ENCODE measurements at places on chromosomes 16 and 17.

GRCh38 chr17:17258998-17259397, 22.0 kb upstream of the FLCN start:
- DNase-seq: no peak

DNA sequence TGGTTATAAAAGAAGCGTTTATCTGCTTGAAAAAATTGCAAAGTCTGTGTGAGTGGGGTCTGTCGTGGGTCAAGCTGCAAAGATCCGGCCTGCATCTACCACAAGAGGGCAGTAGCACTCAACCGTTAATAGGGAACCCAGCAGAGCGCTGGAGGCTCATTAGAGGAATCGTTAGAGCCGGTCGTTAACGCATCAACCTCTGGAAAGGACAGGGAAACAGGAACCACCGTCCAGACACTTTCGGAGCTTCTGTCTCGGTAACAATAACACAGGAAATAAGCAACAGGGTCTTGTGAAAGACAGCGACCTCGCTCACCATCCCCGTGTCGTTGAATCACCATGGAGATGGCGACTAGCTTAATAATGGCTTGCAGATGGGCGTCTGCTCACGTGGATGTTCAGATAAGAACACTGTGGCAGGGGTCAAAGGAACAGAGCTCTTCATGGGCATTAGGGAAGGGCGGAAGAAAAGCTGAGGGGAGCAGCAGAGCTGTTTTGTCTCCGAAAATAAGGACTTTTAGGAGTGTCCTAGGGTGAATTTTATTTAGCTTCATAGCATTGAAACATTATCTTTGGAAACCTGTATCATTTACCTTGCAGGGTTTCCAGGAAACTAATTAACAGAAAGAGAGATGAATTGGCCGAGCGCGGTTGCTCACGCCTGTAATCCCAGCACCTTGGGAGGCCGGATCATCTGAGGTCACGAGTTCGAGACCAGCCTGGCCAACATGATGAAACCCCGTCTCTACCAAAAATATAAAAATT, 11.9 kb upstream of the NSRP1 start:
- peak; percentile 75 for DNase-seq

DNA sequence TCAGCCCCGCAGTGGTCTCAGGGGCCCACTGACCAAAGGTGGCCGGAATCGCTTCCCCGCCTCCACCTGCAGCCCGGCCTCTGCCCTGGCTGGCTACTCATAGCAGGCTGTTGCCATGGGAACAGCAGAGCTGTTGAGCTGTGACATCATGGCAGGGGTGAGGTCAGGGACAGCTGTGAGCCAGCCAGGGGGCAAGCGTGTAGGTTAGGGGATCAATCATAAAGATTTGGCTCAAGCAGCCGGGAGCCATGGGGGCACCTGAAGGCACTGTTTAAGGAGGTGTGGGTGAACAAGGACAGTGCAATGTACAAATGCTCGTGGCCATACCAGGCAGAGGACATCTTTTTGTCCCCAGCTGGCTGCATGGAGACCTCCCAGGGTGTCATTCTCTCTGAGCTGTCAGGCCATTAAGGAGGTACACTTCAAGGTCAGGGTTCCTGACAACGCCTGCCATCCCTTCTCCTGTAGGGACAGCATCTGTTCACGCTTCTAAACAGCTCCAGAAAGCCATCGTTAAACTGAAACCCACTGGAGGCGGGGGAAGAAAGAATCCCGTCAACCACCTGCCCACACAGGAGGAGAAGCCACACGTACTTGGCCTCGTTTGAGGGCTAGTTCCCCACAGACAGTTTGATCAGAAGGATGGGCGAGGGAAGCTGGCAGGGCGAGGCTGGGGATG, at the start of gene CEP295NL:
Gene CEP295NL, minus strand, starts transcription at position 101 of the 679 bp plus-strand sequence. CDS start 1,373 bp downstream, outside the sequence.
- no peak for DNase-seq

DNA sequence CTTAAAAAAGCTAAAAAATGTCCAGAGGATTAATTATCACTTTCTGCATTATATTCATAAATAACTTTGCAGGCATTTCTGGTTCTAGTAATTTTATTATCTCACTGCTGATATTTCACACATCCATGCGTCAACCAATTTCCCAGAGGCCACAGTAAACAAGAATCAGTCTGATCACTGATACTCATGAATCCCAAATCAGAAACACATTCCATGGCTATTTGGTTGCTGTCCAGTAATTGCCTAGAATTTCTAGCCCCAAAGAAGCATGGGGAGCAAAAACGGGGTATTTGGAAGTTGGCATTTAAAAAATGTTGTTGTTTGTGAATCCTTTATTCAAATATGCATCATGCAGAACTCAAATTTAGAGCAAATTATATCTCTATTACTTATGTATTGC, 244.8 kb downstream of the CDH8 start:
- no peak for DNase-seq

- DNase-seq: no peak
These were observed 6.0 kb upstream of the GFAP start for GRCh38 chr17:44921122-44921882.

DNA sequence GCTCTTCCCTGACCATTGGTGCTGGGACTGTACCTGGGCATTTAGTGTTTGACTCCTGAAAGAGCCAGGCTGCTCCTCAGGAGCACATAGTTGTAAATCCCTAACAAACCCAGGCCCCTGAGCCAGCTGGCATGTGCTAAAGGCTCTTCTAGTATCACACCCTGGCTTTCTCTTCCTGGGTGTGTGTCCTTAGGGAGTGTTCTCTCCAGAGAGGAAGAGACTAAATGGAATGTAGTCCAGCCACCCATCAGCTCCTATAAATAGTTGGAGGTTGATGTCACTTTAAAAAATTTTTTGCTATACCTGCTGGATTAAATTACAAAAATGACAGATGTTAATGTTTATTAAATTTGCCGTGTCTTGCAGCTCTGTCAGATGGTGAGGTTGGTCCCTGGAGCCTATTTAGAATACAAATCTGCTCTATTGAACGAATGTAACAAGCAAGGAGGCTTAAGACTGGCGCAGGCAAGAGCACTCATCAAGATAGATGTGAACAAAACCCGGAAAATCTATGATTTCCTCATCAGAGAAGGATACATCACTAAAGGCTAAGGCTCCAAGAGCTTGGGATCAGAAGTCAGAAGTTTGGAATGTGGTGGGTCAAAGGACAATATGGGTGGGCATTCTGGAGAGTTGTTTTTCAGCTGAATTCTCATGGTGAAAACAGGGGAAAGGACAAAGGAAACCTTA, 13.1 kb upstream of the DUSP14 start:
- no peak for DNase-seq

GRCh38 chr17:2712300-2713043, 908 bp upstream of the CLUH start:
- DNase-seq: no peak

- no peak for DNase-seq
These were observed 31.9 kb downstream of the NMT1 start for GRCh38 chr17:45092911-45093430.

- DNase-seq: no peak
These were observed 44.9 kb downstream of the MEAK7 start for GRCh38 chr16:84459533-84459894.

GRCh38 chr17:65456368-65457151, 104.9 kb downstream of the AXIN2 start:
- no peak for DNase-seq

GRCh38 chr16:48086422-48086821, 69.4 kb downstream of the ABCC12 start:
- DNase-seq: no peak

DNA sequence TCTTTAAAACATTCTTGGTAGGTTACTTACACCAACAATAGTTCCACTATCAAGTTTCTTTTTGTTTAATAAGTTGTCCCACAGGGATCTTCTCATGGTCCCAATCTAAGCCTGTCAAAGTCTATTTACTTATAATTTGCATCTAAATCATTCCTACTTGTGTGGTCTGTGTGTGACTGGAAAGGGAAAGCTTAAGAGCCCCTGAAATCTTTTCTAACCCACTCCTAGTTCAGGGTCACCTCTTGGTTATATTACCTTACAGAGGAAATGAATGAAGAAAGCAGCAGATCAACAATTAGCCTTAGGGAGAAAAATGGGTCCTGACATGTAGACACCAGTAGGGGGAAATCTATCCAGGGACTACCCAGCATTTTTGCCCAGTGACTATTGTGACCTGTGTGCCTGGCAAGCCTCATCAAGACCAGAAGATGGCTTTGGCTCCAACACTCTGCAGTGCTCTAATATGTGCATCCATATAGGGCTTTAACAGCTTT, 110.4 kb upstream of the HAS3 start:
- no peak for DNase-seq

- DNase-seq: peak; percentile 68
These were observed 468.7 kb upstream of the C16orf82 start for GRCh38 chr16:26598061-26598460.

GRCh38 chr17:76844846-76845245, 23.4 kb upstream of the MGAT5B start:
- no peak for DNase-seq

DNA sequence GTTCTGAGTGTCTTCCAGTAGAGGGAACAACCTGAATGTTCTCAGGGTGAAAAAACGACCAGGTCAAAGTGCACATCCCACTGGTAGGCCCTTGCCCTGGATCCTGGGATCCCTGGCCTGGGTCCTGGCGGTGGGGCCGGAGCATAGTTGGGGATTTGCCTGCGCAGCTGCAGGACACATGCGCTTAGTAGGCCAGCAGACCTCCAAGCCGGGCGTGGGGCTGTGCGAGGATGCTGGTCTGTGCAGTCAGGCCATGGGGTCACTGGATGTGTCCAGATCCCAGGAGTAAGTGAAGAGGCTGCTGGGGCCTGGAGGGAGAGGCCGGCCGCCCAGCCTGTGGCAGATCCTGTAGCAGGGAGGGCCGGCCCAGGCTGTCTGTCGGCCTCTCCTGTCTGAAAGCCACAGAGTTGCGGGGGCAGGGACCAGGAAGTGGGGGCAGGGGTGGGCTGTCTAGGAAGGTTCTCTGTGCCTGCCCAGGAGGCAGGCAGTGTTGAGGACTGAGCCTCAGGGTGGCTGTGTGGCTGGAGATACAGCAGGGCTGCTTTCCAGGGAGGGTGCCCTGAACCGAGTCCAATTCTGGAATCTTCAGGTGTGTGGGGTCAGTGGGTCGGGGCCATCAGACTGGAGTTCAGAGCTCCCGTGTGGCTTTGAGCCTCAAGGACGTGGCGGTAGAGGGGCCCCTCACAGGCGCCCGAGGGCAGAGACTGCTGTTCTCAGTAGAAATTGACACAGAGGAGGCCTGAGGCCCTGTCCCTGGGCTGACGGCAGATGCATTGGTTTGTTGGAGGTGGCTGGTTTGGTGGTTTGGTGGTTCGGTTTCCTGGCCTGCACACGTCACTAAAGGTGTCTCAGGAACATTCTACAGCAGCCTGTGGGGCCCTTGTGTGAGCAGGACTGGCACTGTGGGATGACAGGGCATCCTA, 17.2 kb upstream of the NUDT16L1 start:
- peak; percentile 62 for DNase-seq

DNA sequence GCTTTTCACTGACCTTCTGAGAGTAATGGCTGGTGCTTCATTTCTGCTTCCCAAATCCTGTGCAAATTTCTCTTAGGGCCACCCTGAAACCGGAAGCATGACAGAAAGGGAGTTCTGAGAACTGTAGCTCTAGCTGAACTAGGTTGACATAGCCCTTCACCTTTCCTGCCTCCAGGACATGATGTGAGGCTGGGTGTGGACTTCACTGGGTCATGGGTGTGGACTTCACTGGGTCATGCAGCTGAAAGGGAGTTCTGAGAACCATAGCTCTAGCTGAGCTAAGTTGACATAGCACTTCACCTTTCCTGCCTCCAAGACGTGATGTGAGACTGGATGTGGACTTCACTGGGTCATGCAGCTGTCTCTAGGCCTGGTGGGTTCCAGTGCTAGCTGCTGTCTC, 54.3 kb upstream of the NLRP1 start:
- no peak for DNase-seq

- DNase-seq: peak; percentile 78
These were observed 5.8 kb upstream of the UNK start for GRCh38 chr17:75778861-75779249.

GRCh38 chr16:23343643-23344612, 41.8 kb downstream of the SCNN1B start:
- no peak for DNase-seq

DNA sequence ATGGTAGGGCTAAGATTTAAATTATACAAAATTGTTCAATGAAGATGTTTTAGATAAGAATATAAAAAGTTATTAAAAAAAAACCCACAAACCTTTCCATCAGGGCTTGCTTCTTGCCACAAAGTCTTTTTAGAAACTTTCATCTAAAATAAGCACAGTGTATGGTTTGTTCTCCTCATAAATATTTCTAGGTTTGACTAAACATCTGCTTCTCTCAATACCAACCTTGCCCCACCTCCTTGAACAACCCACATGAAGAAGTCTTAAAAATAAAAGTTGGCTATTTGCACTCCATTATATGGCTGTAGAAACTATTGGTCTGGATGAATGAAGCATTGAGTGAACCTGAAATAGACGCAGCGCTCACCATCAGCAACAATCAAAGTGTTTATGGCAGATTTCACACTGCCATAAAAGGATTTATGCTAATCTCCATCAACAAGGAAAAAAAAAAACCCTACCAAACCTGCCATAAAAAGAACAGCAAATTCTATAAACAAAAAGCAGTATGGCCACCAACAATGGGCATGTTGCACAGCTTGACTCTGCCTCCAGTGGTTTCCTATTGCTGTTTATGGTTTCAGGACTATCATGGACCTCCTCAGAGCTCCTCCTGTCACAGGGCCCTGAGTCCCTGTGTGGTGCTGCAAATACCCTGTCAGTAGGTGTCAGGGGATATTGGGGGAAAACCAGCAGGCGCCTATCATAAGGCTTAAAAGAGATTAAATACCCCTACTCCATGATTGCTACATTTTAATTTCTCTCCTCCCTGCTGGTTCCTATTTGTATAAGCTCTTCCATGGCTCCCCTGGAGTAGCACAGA, 37.6 kb downstream of the SNX11 start:
- no peak for DNase-seq

GRCh38 chr16:89320782-89321501, 103.4 kb downstream of the ZNF778 start:
- DNase-seq: no peak

DNA sequence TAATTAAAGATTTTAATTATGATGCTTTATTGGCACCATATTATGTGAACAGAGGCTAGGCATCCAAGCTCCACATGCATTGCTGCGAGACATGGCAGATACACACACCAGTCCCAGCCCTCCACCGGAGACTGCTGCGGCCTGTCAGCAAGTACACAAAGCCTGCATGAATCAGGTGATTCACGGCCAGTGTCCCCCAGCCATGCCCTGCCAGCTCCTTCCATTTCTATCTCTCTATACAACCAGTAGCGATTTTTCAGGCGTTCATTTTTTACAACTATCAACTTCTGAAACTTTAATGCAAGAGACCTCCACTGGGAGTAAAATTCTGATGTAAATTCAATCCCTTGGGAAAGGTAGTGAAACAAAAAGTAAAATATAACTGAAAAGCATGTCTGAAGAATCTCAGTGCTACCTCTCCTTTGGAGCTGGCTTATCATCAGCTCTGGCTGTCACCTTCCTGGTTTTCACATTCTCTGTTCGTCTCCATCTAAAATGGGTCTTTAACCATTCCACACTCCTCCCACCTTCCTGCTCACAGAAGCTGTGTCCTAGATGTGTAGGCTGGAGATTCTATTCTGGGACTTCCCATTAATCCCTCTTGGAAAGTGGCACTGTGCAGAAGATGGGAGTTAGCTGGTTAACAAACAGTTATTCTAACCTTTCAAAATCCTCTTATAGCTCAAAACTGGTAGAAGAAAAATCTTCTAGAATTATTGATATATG, 32.2 kb downstream of the HS3ST3A1 start:
- no peak for DNase-seq

Measured in stimulated activated CD4-positive, alpha-beta T cell treated with anti-CD3 and anti-CD28 coated beads, Interleukin-2, amount 100 ng/mL, for 24 hours (primary cell).